Dorsolateral prefrontal cortex (tissue), 122 donors: ENCODE measurements at places on chromosomes 13 and 19. TPM values are rescaled to one million over a fixed set of nuclear protein-coding genes. Genes with fewer than 3 reads are reported as not detected.

The CERS1 gene
- 116 TPM for total RNA-seq

The ANKRD10 gene
- 146 TPM for total RNA-seq

The KCNRG gene
- total RNA-seq, result not detected

GRCh38 chr13:94936633-94937032 is 224.3 kb upstream of the SOX21 start:
- DNase-seq, result no peak

- DNase-seq, result no peak
Measured at GRCh38 chr13:91986761-91987483, 588.5 kb downstream of the GPC5 start.

DNA sequence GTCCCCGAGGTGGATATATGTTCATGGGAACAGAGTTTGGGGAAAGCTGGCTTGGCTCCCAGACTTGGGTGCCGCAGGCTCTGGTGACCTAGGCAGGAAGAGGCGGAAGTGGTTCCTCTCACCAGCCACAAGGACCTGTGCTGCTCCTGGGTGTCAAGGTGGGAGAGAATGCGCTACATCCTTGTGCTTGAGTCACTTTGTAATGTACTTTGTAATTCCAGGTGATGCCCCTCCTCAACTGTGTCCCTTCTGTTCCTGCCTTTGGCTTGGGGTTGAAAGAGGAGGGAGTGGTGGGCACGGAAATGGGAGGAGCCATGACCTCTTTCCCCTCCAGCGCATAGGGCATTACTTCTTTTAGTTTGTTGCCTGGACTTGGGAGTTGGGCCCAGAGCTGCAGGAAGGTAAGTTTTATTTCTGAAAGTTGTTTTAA is 10.9 kb downstream of the GARRE1 start:
- no peak for DNase-seq

DNA sequence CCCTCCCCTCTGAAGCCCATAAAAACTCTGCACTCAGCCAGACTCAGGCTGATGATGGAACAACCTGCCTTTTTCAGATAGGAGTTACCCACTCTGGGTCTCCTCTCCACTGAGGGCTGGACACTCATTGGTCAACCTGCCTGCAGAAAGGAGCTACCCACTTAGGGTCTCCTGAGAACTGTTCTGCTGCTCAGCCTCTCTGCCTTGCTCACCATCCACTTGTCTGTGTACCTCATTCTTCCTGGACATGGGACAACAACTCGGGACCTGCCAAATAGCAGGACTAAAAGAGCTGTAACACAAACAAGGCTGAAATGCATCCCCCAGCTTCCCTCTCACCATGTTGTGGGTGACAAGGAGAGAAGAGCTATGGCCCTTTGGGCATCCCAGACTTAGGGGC is 18.4 kb upstream of the RCBTB2 start:
- DNase-seq, result no peak

GRCh38 chr19:6911523-6911922 is 24.1 kb downstream of the ADGRE1 start:
- no peak for DNase-seq

GRCh38 chr13:59562924-59563323 is 600.8 kb downstream of the DIAPH3 start:
- no peak for DNase-seq

GRCh38 chr19:43759515-43759914 is 4.8 kb upstream of the SMG9 start:
- no peak for DNase-seq

- DNase-seq, result no peak
Measured at GRCh38 chr19:1896508-1896907, 8.7 kb upstream of the ADAT3 start.

GRCh38 chr19:5054551-5055456 is 85.9 kb downstream of the KDM4B start:
- no peak for DNase-seq

The FCER2 gene
- total RNA-seq, result not detected

The MYBPC2 gene
- 0.28 TPM for total RNA-seq

The CGB2 gene
- not detected for total RNA-seq

The ZNF274 gene
- 26.2 TPM for total RNA-seq

GRCh38 chr13:49084961-49085360 is 109.2 kb downstream of the FNDC3A start:
- DNase-seq, result no peak

GRCh38 chr19:29947871-29948270 is 5.8 kb downstream of the URI1 start:
- DNase-seq, result no peak

- DNase-seq, result peak; percentile 88
Measured at GRCh38 chr19:29505097-29505824, 20.5 kb upstream of the VSTM2B start.
